ENCODE measurements at places on chromosomes 4 and X.
A peak's percentile ranks its signal among the peaks of the same experiment; 100 is the strongest.

- DNase-seq = no peak
Measured at GRCh38 chr4:40458683-40459082, 123.5 kb downstream of the CHRNA9 start.

GRCh38 chrX:72110876-72111708 is 20.6 kb downstream of the RTL5 start:
- no peak for DNase-seq

DNA sequence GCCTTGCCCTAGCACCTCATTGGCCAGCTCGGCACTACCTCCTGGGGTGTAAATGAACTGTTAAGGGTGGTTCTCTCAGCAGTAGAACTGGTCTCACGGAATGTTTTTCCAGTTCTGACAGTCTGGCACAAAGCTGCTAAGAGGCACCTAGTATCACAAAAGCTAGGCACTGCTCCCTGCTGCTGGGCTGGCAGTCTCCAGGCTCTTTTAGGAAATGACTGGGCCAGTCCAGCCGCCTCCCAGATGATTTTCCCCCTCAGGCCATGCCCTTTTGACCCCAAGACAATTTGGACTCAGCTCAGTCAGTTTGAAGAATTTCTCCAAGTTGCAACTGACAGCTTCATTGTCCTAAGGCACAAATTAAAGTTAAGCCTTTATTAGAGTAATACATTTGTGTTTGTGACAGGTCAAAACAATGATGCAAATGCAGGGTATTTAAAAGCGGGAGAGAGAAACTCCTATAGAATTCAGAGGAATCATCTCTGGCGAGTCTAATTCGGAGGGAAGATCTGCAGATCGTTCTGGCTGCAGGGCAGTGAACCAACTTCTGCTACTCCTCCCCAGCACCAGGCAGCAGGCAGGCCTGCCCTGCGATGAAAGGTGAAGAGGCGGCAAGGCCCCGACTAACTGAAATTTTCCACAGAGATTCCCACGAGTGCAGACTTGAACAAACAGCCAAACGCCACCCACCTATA is 7.9 kb downstream of the FRMD7 start:
- DNase-seq = no peak

- DNase-seq = no peak
Measured at GRCh38 chrX:52280812-52281211, 88.0 kb upstream of the XAGE2 start.

- no peak for DNase-seq
Measured at GRCh38 chr4:48227662-48228061, 42.0 kb downstream of the TEC start.

GRCh38 chrX:3527811-3528210 is 181.4 kb upstream of the MXRA5 start:
- no peak for DNase-seq

- no peak for DNase-seq
Measured at GRCh38 chr4:87872028-87872427, 39.3 kb downstream of the MEPE start.

DNA sequence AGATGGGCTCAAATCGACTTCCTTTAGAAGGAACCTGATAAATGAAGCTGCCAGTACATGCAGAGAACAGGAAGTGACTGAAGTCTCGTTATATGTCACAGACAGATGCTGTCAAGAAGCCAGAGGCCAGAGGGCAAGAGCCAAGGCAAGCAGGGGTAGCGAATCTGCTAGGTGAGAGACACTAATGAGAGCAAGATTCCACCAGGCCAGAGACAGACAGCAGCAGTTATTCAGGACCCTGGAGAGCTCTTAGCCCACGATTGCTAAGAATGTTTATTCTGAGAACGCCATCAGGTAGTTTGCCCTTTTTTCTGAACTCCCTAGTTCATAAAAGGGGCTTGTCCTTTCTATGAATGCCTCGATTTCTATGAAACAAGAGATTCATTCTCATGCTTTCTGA is 73.7 kb downstream of the BEND2 start:
- DNase-seq = peak; percentile 13

DNA sequence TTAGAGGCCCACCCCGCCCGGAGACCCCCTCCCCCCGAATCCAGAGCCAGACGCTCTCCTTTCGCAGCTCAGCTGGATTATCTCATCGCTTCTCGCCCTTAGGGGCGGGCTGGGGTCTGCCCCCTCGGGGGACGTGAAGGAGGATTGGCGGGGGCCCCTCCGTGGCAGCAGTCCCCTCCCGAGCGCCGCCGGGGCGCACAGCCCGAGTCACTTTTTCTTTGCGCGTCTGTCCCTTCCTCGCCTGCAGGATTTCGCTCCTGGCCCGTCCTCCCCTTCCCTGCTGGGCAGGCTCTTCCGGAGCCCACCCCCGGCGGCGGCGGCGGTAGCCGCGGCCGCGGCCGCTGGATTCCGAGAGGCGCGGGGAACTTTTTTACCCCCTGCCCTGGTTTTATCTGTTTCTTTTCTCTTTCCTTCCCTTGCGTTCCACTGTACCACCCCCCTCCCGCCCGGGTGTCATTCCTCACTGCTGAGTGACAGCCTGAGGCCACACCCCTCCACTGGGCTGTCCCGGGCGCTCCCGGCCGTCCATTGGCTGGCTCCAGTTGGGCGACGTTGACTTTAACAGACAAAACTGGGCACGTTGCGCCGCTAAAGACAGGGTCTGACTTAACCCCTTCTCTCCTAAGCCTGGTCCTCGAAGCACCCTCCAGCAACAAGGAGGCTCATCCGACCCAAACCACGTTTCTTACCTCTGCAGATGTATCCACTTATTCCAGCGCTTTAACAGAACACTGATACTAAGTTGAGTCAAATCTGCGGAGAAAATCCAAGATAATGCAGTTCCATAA is 492 bp upstream of the NKX3-2 start:
- peak; percentile 79 for DNase-seq

DNA sequence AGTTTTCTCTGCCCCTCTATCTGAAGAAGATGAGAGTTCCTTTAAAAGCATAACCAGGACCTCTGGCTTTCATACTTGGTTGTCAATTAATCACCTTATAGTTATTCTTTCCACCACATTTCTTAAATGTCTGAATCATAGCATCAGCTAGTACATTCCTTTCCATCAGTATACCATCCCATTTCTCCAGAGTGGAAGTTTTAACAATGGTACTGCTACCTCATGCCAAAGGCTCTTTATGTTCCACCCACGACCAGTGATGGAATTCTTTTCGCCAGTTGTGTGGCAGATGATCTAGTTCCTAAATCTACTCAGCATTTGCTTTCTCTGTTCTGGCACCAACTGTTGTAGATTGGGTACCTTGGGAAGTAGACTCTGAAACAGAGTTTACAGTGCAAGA is 379.8 kb downstream of the ZNF674 start:
- DNase-seq = peak; percentile 52

- peak; percentile 43 for DNase-seq
Measured at GRCh38 chr4:13481569-13481968, 2.6 kb downstream of the RAB28 start.

GRCh38 chr4:12050357-12050756 is 621.7 kb upstream of the HS3ST1 start:
- DNase-seq = no peak

GRCh38 chr4:146957237-146957636 is 11.6 kb upstream of the TTC29 start:
- peak; percentile 95 for DNase-seq

DNA sequence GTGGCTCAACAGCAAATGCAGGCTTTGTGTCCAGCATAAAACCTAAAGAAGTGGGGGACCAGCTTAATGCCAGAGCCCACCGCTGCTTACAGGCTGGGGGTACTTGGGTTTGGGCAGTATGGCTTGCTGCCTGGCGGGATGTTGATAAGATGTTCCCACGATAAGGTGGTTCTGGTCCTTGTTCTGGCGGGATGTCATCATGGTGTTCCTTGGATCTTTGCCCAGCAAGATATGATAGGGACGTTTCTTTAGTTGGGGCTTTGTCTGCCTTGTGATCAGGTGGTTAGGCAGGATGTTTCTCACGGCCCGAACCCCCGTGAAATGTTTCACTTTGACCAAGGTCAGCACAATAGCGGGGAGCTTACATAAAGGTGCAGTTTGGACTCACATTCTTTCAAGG is 35.3 kb downstream of the PNPLA4 start:
- no peak for DNase-seq

DNA sequence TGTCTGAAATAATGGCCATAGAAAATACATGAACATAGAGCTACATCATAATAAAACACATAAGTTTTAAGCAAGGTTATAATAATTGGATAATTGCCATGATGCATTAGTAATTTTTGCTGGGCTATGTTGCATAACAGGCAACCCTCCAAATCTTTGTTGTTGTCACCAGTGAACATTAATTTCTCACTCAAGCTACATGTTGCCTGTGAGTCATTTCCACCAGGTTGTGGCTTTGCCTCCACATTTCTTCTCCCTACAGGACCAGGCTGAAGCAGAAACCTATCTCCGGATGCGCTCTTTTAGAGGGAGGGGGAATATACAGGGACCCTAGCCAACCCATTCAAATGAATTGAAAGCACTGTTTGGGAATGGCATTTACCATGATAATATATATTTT is 347.7 kb downstream of the GABRG1 start:
- DNase-seq = no peak

GRCh38 chr4:8651661-8652180 is 59.2 kb downstream of the CPZ start:
- no peak for DNase-seq

DNA sequence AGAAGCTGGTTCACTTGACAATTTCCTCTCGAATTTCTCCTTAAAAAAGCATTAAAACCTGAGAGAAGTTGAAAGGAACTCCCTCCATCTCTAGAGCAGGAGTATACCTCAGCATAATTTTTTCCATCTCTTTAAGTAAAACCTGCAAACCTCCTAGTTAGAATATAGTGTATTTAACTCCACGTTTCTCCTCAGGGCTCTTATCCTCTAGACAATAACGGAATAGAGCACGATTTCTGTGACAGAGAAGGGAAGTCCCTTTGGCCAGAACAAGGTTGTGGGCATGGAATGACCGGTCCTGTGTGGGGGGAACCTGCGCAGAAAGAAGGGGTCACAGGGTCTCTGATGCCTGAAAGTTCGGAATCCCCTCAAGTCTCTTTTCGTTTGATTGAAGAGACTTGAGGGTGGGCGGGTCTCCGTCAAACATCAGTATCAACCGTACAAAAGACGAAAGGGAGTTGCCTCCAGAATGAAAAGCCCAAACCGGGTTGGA is 697 bp downstream of the ZNF280C start:
- DNase-seq = no peak

DNA sequence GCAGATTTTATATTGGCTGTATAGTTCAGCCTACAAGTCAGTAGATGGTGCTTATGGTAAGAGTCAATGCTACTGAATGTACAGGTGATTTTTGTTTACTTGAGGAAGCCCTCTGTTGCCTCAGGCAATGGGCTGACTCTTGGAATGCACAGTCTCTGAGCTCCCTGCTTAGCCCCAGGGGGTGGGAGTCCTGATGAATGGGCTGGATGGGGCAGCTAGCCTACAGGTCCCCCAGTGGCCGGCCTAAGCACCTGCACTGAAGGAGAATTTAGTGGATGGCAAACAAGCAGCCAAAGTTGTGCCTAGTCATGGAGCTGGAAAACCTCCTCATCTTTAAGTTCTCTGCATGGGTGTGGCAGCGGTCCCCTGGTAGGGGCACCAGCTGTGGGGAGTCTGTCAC is 101.8 kb upstream of the CXorf51B start:
- no peak for DNase-seq

- peak; percentile 8 for DNase-seq
Measured at GRCh38 chrX:27186671-27187070, 276.5 kb downstream of the PPP4R3C start.

GRCh38 chrX:140297273-140297672 is 207.6 kb downstream of the SOX3 start:
- DNase-seq = no peak

- DNase-seq = no peak
Measured at GRCh38 chr4:3311095-3311372, 18.2 kb downstream of the RGS12 start.

DNA sequence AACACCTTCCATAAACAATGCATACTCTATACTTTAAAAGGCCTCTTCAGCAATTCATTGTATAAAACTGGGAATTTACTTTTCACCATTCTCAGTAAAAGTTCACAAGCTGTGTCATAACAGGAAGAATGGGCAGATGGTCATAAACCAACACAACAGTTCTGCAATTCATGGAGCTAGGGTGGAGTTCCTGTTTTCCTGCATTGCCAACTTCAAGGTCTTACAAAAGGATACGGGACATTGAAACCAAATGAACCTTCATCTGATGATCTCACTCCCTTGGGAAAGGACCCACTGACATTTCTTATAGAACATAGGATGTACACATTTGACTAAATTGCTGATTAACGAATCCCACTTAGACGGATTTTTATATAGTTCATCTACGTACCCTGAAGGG is 4.1 kb downstream of the KDR start:
- no peak for DNase-seq

GRCh38 chr4:145907812-145908211 is 30.8 kb downstream of the ZNF827 start:
- DNase-seq = no peak

- DNase-seq = no peak
Measured at GRCh38 chrX:15043538-15043937, 170.3 kb downstream of the MOSPD2 start.

GRCh38 chr4:26864899-26865298 is 4.3 kb downstream of the STIM2 start:
- peak; percentile 39 for DNase-seq

GRCh38 chrX:145002771-145003170 is 244.5 kb upstream of the SPANXN1 start:
- DNase-seq = no peak

- DNase-seq = no peak
Measured at GRCh38 chrX:47723689-47724088, 64.7 kb upstream of the UXT start.

DNA sequence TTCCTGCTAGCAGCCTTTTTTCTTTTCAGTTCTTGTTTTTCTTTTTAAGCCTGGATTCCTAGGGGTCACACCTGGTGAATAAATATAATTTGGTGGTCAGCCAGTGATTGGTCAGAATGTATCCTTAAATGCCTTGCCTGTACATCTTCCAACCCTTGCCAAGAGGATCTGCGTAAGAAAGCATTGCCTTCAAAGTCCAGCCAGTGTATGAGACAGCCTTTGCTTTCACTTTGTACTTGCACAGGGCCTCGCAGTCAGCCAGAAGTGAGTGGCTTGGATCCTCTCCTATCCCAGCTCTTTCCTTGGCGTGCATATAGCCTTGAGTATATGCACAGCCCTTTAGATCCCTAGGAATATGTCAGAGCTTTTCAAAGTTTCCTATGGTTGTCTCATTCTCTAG is 22.2 kb downstream of the KANTR start:
- peak; percentile 47 for DNase-seq

DNA sequence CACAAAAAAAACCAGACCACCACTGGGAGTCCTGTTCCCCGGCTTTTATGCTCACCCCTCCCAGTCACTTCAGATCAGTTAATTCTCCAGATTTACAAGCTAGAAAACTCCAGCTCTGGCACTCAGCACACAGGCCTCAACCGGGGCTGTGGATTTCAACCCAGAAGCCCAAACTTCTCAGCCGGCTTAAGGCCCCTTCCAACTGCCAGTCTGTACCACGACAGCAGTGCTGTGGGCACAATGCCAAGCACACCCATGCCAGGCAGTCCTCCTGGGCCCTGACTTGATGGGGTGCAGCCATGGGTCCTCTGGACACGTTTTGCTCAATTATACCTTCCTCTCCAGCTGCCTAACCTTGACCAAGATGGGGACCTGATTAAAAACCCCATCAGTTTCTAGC is 12.2 kb downstream of the SOD3 start:
- DNase-seq = no peak

- no peak for DNase-seq
Measured at GRCh38 chr4:48554606-48555005, 64.6 kb downstream of the ZAR1 start.

- peak; percentile 41 for DNase-seq
Measured at GRCh38 chrX:129637217-129638109, 17.3 kb downstream of the APLN start.

- DNase-seq = no peak
Measured at GRCh38 chr4:99417125-99417524, 18.0 kb downstream of the ADH7 start.

Measured in ACHN (cell line).